Naive B cell (primary cell): ENCODE measurements at places on chromosomes 5 and 9. TPM values are rescaled to one million over a fixed set of nuclear protein-coding genes. Genes with fewer than 3 reads are reported as not detected.
A peak's percentile ranks its signal among the peaks of the same experiment; 100 is the strongest.

GRCh38 chr5:154385236-154385512, 60.6 kb upstream of the SAP30L start:
- DNase-seq: peak; percentile 68

- no peak for DNase-seq
Measured at GRCh38 chr9:16207161-16207560, 654.3 kb downstream of the CCDC171 start.

DNA sequence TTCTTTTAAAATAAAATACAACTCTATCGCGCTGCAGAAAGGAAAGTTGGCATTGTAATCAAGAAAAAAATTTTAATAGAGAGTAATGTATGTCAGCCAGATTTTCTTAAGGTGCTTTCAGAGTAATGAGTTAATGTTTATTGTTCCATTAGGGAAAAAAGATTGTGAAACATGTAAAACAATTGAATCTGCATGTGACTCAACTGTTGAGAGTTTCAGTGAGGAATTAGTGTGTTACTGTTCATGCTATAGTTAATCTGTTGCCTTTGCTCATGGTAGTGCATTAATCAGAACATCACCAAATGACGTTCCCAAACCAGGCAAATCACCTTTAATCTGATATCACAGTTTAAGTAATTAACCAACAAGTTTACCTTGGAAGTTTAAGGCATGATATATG, 600.5 kb downstream of the NR2F1-AS1 start:
- DNase-seq: no peak

DNA sequence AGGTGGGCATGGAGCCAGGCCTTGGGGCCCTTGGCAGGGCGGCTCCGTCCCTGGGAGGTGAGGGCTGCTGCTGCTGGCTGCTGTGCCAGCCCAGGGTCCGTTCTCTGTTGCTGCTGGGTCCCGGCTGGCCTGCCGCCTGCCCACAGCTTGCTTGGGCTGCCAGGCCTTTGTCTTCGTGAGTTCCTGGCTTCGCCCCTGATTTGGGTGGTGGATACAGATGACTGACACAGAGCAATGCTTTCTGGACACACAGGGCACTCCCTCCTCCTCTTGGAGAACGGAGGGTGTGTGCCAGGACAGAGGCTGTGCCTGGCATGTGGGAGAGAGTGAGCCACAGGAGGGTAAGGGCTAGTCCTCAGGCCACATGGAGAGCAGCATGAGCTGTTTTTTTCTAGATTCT, 166.1 kb downstream of the MACROH2A1 start:
- DNase-seq: no peak

- DNase-seq: no peak
Measured at GRCh38 chr5:26691486-26691885, 346.9 kb downstream of the CDH9 start.

- DNase-seq: no peak
Measured at GRCh38 chr5:10828241-10828640, 67.2 kb upstream of the DAP start.

DMRTA1 gene
- not detected for polyA plus RNA-seq

NRARP gene
- polyA plus RNA-seq: not detected

COL15A1 gene
- polyA plus RNA-seq: not detected
